ENCODE measurements at places on chromosomes 11 and 22.

DNA sequence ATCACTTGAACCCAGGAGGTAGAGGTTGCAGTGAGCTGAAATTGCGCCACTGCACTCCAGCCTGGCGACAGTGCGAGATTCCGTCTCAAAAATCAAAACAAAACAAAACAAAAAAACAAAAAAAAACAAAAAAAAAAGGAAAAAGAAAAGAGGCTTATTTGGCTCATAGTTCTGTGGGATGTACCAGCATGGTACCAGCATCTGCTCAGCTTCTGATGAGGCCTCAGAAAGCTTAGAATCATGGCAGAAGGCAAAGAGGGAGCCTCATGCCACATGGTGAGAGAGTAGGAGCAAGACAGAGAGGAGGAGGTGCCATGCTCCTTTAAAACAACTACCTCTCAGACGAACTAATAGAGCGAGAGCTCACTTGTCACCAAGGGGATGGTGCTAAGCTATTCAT is 10.6 kb upstream of the PTS start:
- DNase-seq, result no peak

GRCh38 chr11:6298605-6299004 is 21.7 kb downstream of the CAVIN3 start:
- no peak for DNase-seq

DNA sequence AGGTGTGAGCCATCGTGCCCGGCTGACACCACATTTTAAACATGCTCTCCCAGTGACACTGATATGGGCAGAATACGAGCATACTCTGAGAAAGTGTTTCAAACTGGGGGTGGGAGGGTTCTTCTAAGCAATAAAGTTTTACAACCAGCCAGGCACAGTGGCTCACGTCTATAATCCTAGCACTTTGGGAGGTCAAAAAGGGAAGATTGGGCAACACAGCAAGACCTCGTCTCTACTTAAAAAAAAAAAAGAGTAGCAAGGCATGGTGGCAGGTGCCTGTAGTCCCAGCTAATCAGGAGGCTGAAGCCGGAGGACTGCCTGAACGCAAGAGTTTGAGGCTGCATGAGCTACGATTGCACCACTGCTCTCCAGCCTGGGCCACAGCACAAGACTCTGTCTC is 2.2 kb downstream of the GANAB start:
- no peak for DNase-seq

DNA sequence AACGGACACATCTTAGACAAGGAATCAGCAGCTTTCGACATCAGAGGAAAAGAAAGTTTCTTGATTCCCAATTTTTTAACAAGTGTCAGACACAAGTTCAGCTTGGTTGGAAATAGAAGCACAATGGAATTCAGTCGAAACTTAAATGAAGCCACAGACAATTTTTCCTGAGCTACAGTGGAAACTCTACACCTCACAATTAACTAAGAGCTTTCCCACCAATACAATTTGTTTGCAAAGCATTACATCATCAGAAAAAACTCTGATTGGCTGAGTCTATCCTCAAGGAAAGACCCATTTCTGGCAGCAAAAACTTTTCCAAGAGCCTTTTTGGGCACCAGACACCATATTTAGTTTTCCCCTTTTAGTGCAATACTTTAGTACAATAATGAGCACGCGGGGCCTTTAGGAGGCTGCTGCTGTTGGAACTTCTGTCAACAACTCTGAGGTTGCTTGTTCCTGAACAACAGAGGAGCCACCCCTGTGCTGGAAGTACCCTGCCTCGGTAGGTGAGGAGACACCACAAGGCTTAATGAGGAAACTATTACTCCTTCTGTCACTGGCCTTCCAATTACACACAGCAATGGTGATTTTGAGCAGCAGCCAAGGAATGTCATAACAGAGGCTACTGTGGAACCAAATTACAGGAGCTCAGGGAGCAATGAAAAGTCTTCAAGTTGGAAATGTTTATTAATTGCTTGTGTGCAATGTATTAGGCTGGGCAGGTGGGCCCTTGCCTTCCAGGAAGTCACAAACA is 61.9 kb upstream of the BARX2 start:
- DNase-seq, result no peak

- no peak for DNase-seq
Measured at GRCh38 chr11:107741044-107741823, 29.4 kb upstream of the SLN start.

DNA sequence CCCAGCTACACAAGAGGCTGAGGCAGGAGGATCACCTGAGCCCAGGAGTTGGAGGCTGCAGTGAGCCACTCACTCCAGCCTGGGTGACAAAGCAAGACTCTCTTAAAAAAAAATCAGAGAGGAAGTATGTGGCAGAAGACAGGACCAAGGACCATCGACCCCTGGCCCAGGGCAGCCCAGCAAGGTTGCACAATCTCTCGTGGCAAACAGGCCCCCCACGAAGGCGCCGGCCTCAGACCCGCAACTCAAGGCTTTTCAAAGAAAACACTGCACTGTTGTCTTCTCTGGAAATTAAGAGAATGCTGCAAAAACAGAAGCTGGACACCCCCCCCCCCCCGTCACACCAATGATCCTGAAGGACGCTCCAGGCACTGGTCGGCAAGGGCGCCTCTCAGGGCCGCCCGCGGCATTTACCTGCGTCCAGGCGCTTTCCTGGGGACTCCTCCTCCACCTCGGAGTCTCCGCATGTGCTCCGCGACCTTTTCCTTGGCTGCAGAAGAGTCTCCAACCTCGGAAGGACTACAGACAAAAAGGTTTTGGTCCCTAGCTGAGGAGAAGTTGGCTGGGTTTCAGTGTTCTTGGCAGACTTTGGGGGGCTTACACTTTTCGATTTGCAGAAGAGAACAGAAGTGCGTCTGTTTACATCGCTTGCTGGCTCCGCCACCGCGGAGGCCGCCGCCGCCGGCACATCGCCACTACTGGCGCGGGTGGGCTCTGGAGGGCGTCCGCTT is 40.5 kb downstream of the BRD1 start:
- DNase-seq, result no peak

GRCh38 chr11:123185326-123185725 is 9.7 kb downstream of the CLMP start:
- no peak for DNase-seq

DNA sequence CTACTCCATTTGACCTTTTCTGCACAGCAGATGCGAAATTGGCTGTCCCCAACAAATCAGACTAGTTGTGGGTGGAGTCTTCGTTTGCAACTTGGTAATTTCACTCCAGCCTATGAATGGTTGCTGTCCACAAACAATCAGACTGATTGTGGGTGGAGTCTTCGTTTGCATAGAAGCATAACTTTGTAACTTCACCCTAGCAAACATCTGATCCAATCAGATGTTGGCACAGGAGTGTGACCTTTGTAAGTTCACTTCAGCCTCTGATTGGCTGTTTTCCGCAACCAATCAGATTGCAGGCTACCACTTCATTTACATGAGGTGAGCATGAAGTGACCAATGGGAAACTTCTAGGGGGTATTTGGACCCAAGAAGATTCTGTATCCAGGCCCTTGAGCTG is 16.3 kb upstream of the CABP2 start:
- no peak for DNase-seq

- no peak for DNase-seq
Measured at GRCh38 chr11:86515297-86516094, 140.8 kb downstream of the CCDC81 start.

DNA sequence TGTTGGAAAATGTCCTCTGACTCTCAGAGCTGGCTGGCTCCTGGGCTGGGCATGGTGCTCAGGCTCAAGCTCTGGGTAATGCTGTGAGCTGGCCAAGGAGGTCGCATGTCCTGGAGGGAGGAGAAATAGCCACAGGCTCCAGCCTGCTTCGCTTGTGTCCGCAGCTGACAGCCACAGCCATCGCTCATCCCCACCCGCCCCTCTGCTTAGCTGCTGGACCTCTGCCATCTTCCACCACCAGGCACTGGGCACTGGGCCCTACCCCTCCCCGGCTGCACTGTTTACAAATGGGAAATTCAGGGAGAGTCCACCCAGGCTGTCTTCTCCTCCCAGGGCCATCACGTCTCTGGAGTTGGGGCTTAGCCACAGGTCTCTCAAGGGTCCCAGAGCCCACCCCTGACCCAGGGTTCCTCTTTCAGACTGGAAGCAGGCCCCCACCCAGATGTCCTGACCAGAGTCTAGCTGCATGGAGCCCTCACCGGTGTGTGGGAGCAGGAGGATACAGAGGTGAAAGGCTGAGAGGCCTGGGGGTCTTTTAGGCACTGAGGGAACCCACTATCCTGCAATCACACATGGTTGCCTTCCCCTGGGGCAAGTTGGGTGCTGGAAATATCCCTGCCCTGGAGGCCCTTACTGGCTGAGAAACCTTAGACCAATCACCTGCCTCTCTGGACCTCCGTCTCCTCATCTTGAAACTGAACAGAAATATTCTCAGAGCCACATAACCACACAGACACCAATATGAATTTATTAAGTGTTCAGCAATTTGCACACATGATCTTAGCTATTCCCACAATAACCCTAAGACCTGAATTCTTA is 62.7 kb downstream of the CD82 start:
- DNase-seq, result no peak

GRCh38 chr11:8075119-8075726 is 5.8 kb upstream of the TUB start:
- DNase-seq, result no peak

DNA sequence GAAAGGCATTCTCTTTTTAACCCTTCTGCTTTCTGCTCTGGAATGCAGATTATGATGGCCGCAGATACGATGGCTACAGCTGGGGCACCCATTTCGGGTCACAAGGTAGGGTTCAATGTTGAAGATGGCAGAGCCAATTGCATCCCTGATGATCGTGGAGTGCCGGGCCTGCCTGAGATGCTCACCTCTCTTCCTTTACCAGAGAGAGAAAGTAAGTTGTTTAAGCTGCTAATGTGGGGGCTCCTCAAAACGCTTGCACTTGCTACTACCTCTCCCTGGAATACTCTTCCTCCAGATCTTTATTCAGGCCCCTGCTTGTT is 50.8 kb upstream of the PRDM11 start:
- no peak for DNase-seq

DNA sequence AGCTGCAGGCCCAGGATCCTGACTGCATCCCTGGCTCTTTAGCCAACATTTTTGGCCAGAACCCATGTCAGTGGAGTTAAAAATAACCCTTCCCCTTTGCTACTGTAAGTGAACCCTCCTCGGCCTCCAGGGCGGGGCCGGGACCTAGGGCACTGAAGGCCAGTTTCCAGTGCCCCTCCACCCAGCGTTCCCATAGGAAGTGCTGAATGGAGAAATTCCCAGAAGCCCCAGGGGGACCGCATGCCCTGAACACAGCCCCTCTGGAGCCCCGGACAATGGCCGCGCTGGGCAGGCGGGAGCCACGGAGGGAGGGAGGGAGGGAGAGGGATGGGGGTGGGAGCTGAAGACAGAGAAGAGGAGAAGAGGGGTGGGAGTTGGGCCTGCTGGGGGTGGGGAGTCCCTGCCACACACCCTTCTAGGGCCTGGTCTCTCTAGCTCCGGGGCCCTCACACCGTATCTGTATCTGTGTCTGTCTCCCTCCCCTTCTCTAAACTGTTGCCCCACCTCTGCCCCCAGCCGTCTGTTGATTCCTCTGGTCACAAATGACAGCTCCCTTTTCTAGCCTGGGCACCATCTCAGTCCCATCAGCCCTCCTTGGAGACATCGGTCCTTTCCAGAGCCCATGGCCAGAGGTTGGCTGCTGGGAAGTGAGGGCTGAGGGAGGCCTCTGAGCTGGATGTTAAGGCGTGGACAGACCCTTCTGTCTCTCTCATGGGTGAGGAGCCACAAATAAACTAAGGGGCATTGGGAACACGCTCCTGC is 10.9 kb downstream of the PDGFB start:
- no peak for DNase-seq

- no peak for DNase-seq
Measured at GRCh38 chr22:21797444-21798221, 62.0 kb upstream of the YPEL1 start.

- no peak for DNase-seq
Measured at GRCh38 chr11:116814502-116814901, 8.6 kb downstream of the APOA4 start.

DNA sequence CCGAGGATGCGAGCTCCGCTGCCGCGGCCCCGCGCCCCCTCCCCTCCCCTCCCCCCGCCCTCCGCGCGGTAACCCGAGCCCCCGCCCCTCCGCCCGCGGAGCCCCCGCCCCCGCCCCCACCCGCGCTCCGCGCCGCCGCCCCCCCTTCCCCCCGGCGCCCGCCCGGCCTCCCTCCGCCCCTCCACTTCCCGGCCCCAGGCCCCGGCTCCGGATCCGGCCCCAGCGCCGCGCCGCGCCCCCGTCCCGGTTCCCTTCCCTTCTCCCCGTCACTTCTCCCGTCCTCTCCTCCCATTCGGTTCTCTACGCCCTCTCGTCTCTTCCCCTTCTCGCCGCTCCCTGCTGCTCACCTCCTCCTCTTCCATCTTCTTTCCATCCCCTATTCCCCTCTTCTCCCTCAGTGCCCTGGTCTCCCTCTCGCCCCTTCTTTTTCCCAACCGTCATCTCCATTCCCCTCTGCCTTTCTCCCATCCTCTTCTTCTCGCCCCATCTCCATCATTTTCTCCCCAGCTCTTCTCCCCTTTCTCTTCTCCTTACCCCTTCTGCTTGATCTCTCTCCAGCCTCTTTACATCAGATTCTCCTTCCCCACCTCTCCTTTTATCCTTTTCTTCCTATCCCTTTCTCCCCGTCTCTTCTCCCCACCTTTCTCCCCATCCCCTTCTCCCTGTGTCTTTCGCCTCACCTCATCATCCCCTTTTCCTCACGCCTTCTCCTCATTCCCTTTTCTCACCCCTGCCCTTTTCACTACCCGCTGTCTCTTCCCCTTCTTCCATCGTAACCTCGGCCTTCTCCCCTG is at the start of gene DCHS1:
Gene DCHS1, minus strand, starts transcription at position 20 of the 794 bp plus-strand sequence. CDS start 14,196 bp downstream, outside the sequence.
- no peak for DNase-seq

Measured in activated T-cell treated with anti-CD3 and anti-CD28 coated beads for 1 hour (primary cell).